ENCODE measurements at places on chromosomes 12 and 14.

GRCh38 chr12:117321572-117321971 is 39.9 kb downstream of the NOS1 start:
- no peak for DNase-seq

DNA sequence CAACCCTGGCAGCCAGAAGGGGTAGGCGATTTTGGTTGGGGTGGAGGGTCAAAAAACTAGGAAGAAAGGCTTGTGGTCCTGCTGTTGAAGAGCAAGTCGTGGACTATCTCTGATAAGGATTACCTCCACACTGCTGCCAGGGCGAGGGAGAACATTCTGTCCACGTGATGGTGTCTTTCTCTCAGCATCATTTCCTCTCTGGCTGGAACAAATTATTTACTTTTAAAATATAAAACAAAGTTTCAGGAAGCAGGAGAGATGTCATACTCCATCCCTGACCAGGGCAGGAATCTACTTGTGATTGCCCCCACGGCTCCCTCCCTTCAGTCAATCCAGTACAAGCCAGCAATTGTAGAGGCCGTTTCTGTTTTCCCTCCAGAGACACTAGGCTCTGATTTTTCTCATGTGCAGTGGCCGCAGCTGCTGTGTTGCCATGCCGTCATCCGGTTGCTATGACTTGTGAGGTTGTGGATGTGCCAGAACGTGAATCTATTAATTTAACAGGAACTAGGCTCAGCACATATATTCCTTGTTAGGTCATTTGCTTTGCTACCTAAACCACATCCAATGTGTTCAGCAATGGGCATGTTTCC is 61.5 kb upstream of the PTGR2 start:
- no peak for DNase-seq

DNA sequence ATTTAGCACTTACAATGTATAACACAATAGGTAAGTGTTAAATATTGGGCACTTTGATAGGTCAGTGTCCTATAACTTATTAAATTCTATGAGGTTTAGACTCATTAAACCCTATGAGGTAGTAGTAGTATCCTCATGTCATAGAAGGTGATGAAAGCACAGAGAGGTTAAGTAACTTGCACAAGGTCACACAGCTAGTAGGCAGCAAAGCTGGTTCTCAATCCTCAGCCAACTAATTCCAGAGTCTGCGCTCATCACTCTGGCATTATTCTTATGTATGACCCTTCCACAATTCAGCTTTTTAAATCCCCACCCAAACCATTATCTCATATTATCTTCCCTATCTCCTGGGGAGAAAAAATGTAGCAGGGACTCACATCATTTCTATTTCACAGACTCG is 141.1 kb downstream of the KSR2 start:
- DNase-seq = no peak

DNA sequence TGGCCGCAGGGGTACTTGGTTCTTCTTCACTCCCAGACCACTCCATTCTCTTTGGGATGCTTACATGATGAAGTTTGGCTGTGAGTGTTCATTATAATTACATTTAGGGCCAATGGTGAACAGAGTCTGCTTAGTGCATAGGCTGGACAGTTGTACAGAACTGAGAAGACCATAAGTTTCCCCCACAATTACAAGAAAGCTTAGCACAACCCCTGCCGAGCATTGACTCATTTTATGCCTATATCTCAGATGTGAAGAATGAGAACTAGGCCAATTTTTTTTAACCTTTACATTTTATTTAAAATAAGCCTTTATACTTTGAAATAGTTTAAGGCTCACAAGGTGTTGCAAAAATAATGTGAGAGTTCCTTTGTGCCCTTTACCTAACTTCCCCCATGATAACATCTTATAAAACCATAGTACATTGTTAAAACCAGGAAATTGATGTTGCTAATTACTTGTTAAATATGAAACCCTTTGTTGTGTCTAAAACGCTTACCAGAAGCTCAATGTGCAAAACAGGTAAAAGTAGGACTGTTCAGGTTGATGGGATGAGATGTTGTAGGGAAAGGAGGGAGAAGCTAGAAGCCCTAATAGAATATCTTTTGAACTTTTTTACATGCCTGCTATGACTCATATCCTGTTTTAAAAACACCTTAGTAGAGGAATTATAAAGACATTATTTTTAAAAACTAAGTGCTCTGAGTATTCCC is 47.2 kb downstream of the ALDH1L2 start:
- no peak for DNase-seq

DNA sequence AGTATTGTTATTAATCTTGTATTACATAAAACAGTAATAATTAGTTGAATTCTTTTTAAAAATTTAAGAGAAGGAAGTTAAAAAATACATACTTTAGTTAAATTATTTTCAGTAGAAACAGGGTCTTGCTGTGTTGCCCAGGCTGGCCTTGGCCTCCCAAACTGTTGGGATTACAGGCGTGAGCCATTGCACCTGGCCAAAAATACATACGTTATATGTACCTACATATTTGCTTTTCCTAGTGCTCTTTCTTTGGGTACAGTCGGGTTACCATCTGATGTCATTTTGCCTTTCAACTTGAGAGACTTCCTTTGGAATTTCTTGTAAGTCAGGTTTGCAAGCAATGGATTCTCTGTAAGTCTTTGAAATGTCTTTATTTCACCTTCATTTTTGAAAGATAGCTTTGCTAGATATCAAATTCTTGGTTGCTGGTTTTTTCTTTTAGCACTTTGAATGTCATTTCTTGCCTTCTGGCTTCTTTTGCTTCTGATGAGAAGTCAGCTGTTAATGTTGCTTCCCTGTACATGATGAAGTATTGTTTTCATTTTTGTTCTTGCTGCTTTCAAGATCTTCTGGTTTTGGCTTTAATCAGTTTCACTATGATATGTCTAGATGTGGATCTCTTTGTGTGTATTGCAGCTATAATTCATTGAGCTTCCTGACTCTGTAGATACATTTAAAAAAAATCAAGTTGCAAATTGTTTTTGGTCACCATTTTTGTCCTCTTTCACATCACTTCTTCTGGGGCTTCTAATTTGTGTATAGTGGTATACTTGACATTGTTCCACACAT is 84.4 kb downstream of the SPATS2 start:
- DNase-seq = no peak

All from Calu3 (cell line).